ENCODE measurements at places on chromosomes 4 and X.

DNA sequence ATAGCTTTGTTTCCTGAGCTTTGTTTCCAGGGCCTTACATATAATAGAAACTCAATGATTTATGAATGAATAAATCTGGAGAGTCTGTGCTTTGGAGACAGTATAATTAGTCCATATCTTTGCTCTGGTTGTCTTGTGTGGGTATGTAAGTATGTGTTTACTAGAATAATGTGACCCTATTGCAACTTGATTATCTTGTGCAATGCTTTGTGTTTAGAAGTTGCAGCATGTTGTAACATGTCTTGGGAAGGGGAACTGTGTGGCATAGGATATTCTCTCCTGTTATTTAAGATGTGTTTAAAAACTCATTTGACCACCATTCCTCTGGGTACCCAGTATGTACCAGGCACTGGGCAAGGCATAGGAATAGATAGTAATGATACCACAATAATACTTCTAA lies 6.1 kb downstream of the SPATA18 start:
- DNase-seq: no peak

DNA sequence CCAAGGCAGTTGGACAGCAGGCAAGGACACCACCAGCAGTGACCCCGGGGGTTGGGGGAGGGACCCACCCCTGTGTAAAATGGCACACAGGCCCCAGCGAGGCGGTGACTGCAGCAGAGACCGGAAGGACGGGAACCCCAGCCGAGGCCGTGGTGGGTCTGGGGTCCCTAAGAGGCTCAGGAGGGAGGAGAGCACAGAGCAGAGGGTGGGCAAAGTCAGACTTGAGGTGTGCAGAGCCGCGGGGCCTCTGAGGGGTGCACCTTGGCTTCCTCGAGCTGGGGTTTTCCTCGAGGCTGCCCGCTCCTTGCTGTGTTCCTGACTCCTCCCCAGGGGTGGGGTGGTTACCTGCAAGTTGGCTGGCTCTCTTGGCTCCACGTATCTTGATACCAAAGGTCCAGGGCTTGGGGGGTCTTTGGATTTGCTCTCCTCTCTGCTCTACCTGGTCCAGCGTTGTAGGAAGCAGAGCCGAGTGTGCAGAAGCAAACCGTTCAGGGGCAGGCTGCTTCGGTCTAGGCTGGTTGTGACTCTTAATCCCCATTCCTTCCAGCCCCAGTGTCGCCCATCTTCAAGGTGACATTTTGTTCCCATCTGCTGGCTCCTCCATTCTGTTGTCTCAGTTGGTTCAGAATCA lies 37.9 kb upstream of the SORCS2 start:
- DNase-seq: peak; percentile 13

DNA sequence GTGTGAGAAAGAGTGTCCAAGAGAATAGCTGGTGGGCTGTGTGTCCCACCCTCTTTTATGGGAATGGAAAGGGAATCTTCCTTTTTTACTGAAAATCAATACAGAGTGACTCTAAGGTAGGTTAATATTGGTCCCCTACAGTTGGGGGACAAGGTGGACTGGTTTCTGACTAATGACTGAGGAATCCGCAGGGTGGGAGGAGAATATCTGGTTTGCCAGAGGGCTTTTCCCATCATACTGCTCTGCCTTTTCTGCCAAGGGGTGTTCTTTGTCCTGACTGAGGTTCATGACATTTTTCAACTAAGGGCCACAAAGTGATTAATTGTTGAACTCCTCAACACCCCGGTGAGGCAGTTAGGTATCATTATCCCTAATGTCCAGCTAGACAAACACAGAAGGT lies 261.6 kb downstream of the SPATA18 start:
- DNase-seq: no peak

- DNase-seq: no peak
Observed at GRCh38 chr4:182507805-182508204, 264.6 kb downstream of the TENM3 start.

- no peak for DNase-seq
Observed at GRCh38 chr4:74531963-74532794, 87.2 kb downstream of the AREG start.

DNA sequence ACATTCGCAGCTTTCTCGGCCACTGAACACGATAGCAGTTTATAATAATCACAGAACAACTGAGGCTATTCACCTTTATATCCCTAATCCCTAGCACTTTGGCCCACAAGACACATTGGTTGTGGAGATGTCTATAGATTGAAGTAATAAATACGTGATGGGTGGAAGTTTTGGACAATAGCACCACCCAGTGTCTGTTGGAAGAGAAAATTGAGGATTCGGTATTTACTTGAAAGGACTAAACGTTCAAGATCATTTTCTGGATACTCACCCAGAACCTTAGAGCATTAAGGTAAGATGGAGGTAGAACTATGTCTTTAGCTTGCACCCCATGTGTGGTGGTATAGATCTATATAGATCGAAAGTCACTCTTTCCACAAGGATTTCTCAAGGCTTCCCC lies 787 bp upstream of the TMSB15A start:
- no peak for DNase-seq

DNA sequence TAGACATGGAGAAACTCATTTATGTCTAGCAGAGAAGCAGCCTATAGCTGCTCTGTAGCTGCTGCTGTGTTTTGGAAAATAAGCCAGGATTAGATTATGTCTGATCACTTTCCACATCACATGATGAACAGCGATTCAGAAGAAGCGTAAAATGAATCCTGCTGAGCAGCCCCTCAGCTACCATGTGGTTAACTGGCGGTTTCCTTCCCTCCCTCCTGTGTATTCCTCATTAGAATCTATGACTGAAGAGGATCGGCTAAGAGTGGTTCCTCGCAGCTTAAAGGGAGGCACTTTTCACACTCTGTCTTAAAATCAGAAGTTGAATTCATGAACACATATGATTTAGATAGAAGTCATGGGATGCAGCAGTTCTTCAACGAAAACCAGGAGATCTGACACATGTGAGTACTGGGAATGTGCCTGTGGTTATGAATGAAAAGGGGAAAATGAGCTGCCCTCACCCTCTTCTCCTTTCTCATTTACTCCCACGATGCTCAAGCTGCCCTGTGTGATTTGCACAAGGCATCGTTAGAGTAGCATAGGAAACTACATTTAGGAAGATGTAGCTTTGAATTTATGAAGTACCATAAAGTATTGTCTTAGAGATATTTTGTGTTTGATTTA lies at the start of gene PPEF1:
TSS of gene PPEF1 (plus strand) at position 220 of the 624 bp plus-strand sequence. CDS start at position 356, 136 bp downstream.
- DNase-seq: no peak

DNA sequence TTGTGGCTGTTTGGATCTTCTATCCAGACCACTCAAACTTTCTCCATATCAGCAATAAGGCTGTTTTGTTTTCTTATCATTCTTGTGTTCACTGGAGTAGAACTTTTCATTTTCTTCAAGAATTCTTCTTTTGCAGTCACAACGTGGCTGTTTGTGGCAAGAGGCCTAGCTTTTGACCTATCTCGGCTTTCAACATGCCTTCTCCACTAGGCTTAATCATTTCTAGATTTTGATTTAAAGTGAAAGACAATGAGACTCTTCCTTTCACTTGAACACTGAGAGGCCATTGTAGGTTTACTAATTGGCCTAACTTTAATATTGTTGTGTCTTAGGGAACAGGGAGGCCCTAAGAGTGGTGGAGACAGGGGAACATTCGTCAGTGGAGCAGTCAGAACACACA lies 19.1 kb downstream of the FGF2 start:
- no peak for DNase-seq

- no peak for DNase-seq
Observed at GRCh38 chr4:115763051-115763450, 649.6 kb upstream of the NDST4 start.

DNA sequence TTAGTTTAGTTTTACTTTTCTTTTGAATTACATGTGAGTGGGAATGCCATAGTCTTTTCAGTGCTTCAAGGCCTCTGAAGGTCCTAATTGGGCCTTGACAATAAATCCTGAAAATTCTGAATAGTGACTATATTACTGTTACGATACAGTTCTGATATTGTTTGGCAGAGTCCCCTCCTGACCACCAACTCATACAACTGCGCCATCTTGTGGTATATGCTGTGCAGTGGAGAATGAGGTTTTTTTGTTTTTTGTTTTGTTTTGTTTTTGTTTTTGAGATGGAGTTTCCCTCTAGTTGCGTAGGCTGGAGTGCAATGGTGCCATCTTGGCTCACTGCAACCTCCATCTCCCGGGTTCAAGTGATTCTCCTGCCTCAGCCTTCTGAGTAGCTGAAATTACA lies 56.6 kb upstream of the CHRDL1 start:
- no peak for DNase-seq

DNA sequence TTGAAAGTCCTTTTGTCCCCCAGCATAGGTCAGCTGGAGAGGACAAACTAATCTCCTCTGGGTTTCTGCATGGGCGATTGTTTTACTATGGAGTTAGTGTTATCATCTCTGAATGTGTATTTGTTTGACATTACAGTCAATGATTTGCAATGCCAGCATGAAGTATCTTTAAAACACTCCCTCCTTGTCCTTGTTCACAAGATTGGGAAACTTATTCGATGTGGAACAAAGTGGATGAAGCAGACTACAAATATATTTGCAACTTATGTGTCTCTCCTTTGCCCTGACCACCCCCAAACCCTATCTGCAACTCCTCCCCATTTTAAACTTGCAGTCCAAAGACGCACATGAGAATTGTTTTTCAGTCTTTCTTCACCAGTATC lies 1.5 kb upstream of the PITX2 start:
- no peak for DNase-seq

DNA sequence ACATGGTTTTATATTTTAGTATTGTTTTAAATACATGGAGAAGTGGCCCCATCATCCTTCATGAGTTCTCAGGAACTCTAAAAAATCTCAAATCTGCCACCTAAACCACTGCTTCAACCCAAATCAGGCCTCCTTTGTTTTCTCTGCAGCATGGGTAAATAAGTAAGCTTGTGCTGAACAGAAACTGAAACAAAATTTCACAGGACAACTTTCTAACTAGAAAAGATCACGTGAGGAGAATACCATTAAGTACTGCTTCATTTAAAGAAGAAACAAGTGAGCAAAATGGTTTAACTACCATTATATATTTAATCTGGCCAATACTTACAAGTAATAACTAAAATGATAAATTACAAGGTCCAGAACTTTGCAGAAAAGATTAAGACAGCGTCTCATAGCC lies 2.5 kb downstream of the ARAP2 start:
- no peak for DNase-seq

DNA sequence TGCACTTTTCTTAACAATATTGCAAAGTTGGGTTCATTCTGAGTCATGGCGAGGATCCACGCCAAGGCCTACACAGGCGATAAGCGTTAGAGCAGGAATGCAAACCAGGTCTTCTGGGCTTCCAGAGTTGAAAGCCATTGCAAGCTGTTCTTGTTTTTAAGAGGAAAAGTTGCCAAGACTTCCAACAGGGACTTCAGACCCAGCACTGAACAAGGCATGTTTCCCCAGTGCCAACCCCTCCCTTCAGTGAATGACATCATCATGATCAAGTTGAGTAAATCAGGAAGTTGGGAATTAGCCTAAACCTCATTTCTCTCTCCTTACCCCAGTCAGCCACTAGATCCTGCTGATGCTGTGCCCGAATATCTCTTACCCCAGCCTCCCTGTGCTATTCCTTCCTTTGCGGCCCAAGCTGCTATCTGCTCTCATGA lies 355.1 kb downstream of the HS3ST1 start:
- no peak for DNase-seq

DNA sequence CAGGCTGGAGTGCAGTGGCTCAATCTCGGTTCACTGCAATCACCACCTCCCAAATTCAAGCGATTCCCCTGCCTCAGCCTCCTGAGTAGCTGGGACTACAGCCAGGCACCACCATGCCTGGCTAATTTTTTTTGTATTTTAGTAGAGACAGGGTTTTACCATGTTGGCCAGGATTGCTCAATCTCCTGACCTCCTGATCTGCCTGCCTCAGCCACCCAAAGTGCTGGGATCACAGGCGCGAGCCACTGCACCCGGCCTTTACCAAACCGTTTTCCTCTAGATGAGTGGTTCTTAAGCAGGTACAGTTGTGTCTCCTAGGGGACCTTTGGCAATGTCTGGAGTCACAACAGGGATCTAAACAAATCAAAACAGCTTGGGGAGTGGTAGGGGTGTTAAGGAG lies 11.6 kb downstream of the AMELX start:
- DNase-seq: no peak

- no peak for DNase-seq
Observed at GRCh38 chr4:19694812-19695211, 556.9 kb upstream of the SLIT2 start.

GRCh38 chr4:161320377-161320776 lies 843.4 kb downstream of the FSTL5 start:
- no peak for DNase-seq

DNA sequence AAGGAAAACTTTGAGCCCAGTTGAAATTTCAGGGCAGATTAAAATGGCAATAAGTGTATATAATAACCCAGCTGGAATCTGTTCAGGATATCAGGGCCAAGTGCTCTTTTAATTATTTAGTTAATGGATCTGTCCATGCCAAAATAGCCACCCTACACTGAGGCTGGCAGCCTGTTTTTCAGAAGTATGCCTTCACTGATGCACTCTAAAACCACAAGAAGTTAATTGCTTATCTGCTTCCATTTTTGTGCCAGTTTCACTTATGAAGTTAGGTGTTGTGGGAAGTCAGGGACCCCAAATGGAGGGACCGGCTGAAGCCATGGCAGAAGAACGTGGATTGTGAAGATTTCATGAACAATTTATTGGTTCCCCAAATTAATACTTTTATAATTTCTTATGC lies 960.3 kb downstream of the C4orf33 start:
- DNase-seq: no peak

GRCh38 chr4:7983296-7983695 lies 43.6 kb upstream of the AFAP1 start:
- no peak for DNase-seq

- DNase-seq: no peak
Observed at GRCh38 chrX:149013081-149013480, 492.0 kb downstream of the IDS start.

GRCh38 chr4:3519468-3520264 lies 12.6 kb downstream of the LRPAP1 start:
- DNase-seq: no peak

DNA sequence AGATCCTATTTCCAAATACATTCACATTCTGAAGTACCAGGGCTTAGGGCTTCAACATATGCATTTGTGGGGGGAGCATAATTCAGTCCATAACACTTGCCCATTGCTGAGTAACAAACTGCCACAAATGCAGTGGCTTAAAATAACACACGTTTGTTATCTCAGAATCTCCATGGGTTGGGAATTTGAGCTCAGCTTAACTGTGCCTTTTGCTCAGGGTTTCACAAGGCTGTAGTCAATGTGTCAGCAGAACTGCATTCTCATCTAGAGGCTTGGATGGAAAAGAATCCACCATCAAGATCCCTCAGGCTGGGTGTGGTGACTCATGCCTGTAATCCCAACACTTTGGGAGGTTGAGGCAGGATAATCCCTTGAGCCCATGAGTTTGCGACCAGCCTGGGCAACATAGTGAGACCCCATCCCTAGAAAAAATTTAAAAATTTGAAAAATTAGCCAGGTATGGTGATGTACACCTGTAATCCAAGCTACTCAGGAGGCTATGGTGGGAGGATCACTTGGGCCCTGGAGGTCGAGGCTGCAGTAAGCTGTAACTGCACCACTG lies 25.8 kb upstream of the TBL1X start:
- no peak for DNase-seq

DNA sequence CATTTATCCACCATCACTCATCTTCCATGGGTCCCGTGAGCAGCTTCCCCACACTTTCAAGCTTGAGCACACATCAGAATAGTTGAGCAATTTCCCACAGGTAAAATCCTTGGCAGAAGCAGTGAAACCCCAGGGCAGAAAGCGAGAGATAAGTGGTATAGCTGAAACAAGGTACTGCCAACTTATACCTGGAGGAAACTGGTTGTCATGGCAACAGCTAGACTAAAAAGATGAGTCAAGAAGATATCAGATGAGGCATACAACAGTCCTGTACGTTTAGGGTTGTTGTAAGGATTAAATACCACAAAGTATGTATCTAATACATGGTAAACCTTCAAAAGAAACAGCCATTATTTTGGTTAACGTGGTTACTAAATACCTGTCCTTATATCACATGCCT lies 66.9 kb upstream of the PHOX2B start:
- DNase-seq: no peak
